Colonic mucosa (tissue), 4 donors: ENCODE measurements at places on chromosomes 5 and 9. TPM values are rescaled to one million over a fixed set of nuclear protein-coding genes. Genes with fewer than 3 reads are reported as not detected.
A peak's percentile ranks its signal among the peaks of the same experiment; 100 is the strongest.

GRCh38 chr9:6134661-6135180 is 80.9 kb upstream of the IL33 start:
- DNase-seq = no peak

Gene IRX2
- total RNA-seq = not detected

GRCh38 chr5:120457839-120458507 is 6.1 kb upstream of the PRR16 start:
- peak; percentile 80 for DNase-seq

- DNase-seq = no peak
Measured at GRCh38 chr9:130570208-130570607, 9.2 kb upstream of the FUBP3 start.

GRCh38 chr5:151682240-151682639 is 4.5 kb downstream of the SPARC start:
- no peak for DNase-seq

Gene EGFLAM
- 2.0 TPM for total RNA-seq

Gene TSSK1B
- not detected for total RNA-seq

Gene ABO
- 77.7 TPM for total RNA-seq

GRCh38 chr5:74596927-74597326 is 43.6 kb downstream of the ENC1 start:
- no peak for DNase-seq

Gene FCN2
- not detected for total RNA-seq

Gene PIP5K1B
- 59.2 TPM for total RNA-seq

DNA sequence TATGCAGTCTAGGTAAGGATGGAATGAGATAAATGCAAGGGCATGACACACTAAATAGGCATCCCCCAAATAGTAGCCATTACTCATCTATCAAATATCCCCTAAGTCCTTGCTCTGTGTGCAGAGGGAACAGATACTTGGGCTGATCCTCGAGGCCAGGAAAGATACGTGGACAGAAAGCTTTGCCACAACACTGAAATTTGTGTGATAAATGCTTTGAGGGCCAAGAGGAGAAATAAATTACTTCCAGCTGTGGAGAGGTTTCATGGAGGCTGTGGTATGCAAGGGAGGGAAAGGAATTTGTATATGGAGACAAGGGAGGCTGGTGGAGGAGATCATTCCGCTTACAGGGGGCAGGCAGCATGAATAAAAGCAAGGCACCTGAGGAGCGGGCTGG is 18.5 kb downstream of the ATOX1 start:
- no peak for DNase-seq

DNA sequence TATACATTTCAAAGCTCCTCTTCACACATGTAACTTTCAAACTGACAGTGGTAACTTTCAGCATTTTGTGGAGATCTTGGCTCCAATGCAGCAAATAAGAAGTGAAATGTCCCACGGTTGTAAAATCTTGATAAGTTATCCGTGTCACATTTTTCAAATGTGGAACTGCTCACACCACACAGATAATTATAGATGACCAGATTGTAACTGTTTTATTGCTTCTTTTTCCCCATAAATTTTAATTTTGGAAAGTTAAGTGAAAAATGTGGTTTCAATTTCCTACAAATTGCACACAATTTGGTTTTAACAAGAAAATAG is 347.1 kb downstream of the EBF1 start:
- DNase-seq = no peak

DNA sequence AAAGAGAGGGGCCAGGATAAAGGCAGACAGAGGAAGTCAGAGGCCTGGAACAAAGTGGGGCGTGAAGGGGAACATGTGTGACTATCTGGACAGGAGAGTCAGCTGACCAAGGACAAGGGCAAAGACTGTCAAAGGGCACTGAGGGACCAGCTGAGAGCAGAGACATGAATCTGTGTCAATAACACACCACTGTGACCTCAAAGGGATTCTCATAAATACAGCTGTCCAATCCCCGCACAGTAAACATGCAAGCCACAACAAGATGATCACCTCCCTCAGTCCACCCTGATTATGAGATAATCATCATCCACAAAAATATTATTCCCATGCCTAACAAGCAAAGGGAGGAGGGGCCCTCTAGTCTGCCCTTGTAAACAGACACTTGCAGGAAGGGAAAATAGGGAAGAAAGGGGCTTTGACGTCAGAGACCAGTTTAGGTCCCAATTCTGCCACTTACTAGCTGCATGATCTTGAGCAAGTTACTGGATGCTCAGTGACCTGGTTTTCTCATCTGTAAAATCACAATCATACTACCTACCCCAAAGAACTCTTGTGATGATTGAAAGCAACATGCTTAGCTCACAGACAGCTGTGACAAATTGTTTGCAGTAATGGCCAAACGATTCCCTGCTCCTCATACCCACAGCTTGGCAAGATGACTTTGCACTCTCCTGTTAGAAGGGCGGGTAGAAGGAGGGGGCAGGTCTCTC is 41.8 kb downstream of the RAPGEF1 start:
- no peak for DNase-seq

DNA sequence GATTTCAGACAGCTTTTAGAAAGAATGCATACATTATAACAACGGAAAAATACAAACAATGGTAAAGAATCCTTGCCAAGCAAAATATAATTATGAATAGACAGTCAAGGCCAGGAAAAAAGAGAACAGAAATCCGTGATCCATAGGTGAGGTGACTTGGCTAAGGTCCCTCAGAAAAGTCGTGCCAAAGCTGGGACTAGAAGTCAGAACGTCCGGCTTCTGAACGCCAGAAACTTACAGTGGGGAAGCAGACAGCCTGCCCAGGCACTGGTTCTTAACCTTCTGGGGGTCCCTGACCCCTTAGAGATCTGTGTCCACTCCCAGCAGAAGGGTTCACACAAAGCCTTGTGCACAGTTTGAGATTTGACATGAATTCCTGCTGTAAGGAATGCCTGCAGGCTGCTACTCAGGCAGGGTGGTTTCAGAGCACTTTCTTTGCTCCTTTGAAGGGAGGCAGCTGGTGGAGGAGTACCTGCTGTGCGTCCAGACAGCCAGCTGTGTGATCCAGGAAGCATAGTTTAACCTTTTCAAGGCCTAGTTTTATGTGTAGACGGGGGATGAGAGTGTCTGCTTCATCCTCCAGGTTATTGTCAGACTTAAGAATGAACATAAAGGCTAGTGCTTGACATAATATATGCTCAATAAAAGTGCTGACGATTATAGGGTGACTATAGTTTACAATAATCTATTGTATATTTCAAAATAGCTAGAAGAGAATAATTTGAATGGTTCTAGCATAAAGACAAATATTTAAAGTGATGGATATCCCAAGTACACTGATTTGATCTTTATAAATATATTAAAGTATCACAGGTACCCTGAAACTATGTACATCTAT is 852 bp downstream of the ARHGEF37 start:
- peak; percentile 68 for DNase-seq

- no peak for DNase-seq
Measured at GRCh38 chr9:134546246-134546731, 95.3 kb upstream of the COL5A1 start.

Gene ICE1
- 19.2 TPM for total RNA-seq
